ENCODE measurements at places on chromosomes 4 and X.

- peak; percentile 74 for DNase-seq
These were observed at the start of gene RASL11B for GRCh38 chr4:52861879-52862616. Gene RASL11B, plus strand, starts transcription at chr4:52862317. Its CDS starts 191 bp downstream, at chr4:52862508.

- DNase-seq: no peak
These were observed 68.0 kb upstream of the HELT start for GRCh38 chr4:184950117-184950830.

- DNase-seq: peak; percentile 64
These were observed 446.7 kb upstream of the TENM3 start for GRCh38 chr4:181796502-181796901.

- DNase-seq: no peak
These were observed 40.1 kb downstream of the STIM2 start for GRCh38 chr4:26900765-26901164.

GRCh38 chr4:163693776-163694175, 199.3 kb downstream of the TMA16 start:
- peak; percentile 55 for DNase-seq

GRCh38 chr4:53307210-53307609, 58.7 kb downstream of the SCFD2 start:
- DNase-seq: peak; percentile 24

- peak; percentile 1 for DNase-seq
These were observed 7.3 kb downstream of the TSR2 start for GRCh38 chrX:54447461-54447860.

DNA sequence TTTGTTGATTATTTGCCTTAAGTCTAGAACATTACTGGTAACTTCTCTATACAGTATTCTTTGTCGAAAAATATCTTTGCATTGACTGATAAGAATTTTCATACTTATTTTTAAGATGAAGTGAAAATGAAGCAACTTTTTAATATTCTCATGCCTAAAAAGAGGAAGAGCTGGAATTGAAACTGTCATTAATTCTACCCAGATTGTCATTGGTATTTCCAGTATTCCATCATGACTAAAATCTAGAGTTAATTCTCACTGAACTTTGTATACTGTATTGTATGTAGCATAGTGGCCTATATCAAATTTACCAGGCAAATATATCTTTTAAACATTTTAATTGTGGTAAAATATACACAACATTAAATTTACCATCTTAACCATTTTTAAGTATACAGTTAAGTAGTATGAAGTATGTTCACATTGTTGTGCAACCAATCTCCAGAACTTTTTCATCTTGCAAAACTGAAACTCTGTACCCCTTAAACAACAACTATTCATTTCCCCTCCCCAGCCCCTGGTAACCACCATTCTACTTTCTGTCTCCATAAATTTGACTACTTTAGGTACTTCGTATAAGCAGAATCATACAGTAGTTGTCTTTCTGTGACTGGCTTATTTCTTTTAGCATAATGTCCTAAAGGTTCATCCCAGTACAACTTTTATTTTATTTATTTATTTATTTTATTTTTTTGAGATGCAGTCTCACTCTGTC, 24.3 kb upstream of the ZNF41 start:
- no peak for DNase-seq

DNA sequence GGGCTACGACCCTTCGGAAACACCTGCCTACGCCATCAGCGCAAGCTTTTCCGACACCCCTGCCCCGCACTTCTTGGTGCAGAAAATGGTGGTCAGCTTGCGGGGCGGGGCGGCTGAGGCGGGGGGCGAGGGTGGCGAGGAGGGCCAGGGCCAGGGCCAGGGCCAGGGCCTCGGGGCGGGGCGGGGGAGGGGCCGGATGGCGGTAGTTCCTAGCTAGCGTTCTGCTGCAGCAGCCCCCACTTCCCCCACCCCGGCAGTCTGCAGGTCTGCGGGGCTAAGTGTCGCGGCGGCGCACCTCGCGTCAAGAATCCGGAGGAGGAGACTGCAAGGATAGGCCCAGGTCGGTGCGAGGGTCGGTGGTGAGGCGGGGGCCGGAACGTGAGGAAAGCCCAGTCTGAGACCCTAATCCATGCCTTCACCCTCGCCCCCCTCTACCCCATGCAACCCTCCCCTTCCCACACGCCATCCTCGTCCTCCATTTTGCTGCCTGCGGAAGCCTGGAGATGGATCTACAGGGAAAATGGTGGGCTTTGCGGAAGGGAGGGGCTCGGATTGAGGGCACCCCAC, 600 bp downstream of the BEX4 start:
- peak; percentile 21 for DNase-seq

- no peak for DNase-seq
These were observed 31.9 kb downstream of the MGAT4D start for GRCh38 chr4:140466146-140466545.

- DNase-seq: peak; percentile 21
These were observed 132.2 kb downstream of the STIM2 start for GRCh38 chr4:26992657-26993361.

DNA sequence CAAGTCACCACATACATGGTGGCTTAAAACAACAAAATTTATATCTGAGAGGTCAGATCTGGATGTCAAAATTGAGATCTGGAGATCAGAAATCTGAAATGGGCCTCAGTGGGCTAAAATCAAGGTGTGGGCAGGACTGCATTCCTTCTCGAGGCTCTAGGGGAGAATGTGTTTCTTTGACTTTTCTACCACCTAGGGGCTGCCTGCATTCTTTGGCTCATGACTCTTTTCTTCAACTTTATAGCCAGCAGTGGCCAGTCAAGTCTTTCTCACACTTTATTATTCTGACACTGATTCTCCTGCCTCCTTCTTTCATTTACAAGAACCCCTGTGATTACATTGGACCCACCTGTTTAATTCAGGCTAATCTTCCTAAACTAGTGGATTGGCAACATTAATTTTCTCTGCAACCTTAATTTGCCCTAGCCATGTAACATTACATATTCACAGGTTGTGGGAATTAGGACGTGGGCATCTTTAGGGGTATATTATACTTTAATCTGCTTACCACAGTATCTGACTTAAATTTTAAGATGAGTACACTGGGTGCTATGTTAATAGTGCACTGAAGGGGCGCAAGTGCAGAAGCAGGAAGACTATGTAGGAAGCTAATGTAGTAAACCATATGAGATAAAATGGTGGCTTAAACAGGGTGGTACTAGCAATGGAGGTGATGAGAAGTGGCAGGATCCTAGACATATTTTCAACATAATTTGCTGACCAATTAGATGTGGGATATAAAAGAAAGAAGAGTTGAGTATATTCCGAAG, 188.0 kb downstream of the SLC4A4 start:
- DNase-seq: peak; percentile 5

- DNase-seq: no peak
These were observed 153.8 kb downstream of the DCLK2 start for GRCh38 chr4:150232029-150232428.

GRCh38 chr4:26576231-26576739, 7.6 kb upstream of the TBC1D19 start:
- peak; percentile 52 for DNase-seq

- peak; percentile 87 for DNase-seq
These were observed 112.4 kb downstream of the RNF150 start for GRCh38 chr4:141020801-141021261.

DNA sequence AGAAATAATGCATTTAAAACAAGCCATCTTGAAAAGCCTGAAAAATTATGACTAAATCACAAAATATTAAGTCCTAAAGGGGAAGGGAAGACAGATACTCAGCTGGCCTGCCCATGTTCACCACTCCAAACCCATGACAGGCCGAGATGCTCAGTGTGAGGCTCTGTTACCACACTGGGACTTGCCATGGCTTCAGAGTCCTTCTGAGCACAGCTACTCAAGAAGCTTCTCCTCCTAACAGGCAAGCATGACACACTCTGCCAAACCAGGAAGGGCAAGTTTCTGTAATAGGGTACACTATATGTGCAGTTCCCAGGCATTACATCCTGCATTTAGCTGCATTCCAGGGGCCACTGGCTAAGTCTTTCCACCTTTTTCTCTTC, 34.0 kb upstream of the CYBB start:
- DNase-seq: no peak

GRCh38 chr4:87532109-87532508, 2.9 kb upstream of the SPARCL1 start:
- no peak for DNase-seq

- no peak for DNase-seq
These were observed 71.8 kb upstream of the PTPN13 start for GRCh38 chr4:86522349-86522748.

DNA sequence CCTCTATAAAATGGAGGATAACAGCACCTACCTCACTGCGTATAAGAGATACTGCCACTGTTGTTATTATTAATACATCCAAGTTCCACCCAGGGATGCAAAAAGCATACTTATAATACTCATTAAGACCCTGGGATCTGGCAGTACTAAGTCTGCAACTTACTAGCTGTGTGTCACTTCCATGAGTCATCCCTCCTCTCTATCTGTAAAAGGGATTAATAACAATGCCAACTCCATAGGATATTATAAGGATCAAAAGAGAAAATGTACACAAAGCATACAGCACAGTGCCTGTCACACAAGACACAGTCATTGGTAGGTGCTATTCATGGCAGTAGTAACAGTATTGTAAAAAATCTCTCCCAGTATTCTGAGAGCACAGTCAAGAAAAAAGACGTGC, 216.7 kb downstream of the HS6ST2 start:
- DNase-seq: peak; percentile 3

All from fibroblast of skin of right quadriceps (primary cell).